Upper lobe of right lung (tissue), 1 donor: ENCODE measurements at places on chromosomes 5 and 9.

- DNase-seq = no peak
Observed at GRCh38 chr5:31124651-31125305, 68.7 kb upstream of the CDH6 start.

DNA sequence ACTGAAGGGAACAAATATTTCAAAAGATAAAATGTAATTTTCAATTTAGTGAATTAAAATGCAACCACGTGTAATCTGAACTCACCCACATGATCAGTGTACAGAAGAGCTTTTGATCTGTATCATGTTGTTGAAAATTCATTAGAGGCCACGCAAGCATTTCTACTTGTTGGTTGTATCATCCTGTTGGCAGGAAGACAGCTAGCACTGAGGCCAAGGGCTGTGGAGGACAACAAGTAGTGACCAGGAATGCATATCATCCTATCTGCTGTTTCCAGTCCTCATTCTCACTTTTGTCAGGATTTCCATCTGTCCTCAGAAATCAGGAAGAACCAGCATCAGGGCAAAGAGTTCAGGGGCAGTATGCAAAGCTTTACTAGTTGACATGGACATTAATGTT is 29.9 kb upstream of the CKS2 start:
- DNase-seq = no peak

DNA sequence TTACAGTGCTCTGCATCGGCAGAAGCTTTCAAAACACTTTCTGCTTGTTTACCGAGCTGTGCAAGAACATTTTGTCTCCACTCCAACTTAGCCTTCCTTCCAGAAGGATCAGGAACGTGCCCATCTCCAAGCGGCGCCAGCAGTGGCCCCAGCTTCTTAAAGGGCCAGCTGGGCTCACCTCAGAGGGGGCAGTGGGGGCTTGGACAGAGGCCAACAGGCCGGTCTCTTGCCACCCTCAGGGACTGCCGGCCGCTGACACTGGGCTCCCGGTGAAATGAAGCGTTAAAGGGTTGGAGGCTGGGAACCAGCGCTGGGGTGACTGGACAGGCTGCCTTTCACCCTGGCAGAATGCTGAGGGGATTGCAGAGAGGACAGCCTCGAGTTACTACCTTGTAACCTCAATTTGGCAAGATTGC is 67.0 kb upstream of the RNU6ATAC start:
- no peak for DNase-seq

GRCh38 chr9:34647084-34647403 is 569 bp downstream of the GALT start:
- DNase-seq = no peak

- DNase-seq = no peak
Observed at GRCh38 chr9:129649726-129650679, 8.1 kb upstream of the ASB6 start.

DNA sequence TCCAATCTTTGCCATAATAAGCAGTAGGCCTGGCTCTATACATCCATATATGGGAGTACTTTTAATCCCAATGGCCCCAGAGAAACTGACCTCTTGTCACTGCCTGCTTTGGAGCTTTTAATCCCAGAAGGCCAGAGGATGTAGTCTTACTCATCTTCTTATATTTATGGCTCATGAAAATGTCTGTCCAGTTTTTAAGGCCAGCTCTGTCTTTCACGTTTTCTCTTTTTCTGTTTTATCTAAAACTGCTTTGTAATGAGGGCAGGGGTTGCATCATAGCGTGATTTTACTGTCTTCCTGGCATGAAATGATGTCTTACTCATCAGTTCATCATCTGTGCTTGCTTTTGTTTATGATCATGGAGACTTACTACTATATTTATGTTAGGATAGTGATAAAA is 1094.9 kb downstream of the MAT2B start:
- DNase-seq = no peak

- no peak for DNase-seq
Observed at GRCh38 chr9:99416007-99416406, 193.9 kb downstream of the SEC61B start.

DNA sequence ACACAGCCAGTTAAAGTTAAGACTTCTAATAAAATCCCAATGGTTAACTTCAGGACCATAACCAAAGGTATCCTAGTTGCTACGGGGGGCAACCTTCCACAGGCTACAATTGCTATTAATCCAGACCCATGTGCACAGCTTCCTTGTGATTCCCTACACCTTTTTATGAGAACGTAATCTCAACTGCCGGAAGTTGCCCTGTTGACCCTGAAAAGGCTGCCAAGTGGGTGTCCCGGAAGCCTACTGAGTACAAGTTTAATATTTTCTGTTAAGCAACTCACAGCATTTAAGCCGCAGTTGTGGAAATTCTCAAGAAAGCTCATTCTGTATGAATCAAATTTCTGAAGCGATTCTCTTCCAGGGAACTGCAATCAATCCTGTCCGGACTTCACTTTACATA is 48.5 kb upstream of the PTGER4 start:
- DNase-seq = no peak

GRCh38 chr5:171575808-171576207 is 156.4 kb downstream of the FGF18 start:
- no peak for DNase-seq

- DNase-seq = no peak
Observed at GRCh38 chr5:137190031-137190430, 309.1 kb downstream of the SPOCK1 start.

GRCh38 chr5:113176734-113177133 is 200.1 kb downstream of the DCP2 start:
- no peak for DNase-seq

GRCh38 chr9:23434654-23435053 is 391.4 kb downstream of the ELAVL2 start:
- DNase-seq = no peak

DNA sequence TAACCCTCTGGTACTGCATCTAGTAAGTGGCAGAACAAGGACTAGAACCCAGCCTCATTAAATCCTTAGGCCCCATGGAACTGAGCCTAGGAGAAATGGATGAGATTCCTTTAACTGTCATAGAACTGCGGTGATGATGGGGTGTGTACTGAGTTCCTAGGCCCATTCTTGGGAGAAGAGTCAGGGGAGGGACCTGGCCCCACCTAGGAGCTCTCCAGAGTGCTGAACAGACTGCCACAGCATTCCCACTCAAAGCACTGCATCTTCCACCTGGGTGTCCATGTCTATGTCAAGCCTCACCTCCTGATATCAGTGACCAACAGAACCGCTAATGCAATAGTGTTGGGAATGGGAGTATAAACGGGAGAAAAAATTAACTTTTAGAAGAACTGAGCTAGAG is 36.6 kb downstream of the TTLL11 start:
- DNase-seq = no peak

- DNase-seq = no peak
Observed at GRCh38 chr9:105280691-105281090, 36.2 kb downstream of the SLC44A1 start.

- DNase-seq = no peak
Observed at GRCh38 chr5:89282554-89283510, 399.8 kb upstream of the MEF2C start.

DNA sequence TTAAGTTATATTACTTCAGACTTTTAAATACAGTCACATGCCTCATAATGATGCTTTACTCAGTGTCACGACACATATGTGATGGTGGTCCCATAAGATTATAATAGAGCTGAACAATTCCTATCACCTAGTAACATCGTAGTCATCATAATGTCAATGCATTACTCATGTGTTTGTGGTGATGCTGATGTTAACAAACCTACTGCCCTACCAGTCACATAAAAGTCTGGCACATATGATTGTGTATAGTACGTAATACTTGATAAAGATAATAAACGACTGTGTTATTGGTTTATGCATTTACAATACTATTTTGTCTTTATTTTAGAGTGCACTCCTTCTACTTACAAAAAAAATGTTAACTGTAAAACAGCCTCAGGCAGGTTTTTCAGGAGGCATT is 103.7 kb downstream of the PAM start:
- no peak for DNase-seq

DNA sequence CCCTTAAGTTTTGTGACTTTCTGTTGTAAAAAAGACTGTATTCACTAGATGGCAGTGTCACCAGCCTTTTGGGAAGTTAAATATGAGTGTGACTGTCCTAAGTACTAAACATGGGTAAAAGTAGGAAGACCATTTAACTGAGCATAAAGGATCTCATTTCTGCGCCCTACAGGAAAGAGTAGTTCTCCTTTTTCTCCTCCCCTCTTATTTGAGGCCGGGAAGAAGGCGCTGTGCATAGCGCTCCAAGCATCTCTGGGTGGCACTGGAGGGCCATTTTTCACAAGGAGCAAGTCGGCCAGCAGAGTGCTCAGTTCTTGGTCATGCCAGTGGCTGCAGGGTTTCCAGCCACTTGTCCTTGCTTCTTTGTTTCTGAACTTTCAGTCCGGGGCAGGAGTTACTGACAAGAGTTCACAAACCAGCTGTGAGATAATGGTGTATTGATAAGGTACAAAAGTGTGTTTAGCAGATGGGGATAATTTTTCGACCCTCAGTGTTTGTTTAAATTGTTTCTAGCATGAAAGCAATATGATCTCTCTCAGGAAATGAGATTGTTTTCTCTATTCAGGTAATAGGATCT is 227.6 kb upstream of the DMRT1 start:
- peak; percentile 78 for DNase-seq

DNA sequence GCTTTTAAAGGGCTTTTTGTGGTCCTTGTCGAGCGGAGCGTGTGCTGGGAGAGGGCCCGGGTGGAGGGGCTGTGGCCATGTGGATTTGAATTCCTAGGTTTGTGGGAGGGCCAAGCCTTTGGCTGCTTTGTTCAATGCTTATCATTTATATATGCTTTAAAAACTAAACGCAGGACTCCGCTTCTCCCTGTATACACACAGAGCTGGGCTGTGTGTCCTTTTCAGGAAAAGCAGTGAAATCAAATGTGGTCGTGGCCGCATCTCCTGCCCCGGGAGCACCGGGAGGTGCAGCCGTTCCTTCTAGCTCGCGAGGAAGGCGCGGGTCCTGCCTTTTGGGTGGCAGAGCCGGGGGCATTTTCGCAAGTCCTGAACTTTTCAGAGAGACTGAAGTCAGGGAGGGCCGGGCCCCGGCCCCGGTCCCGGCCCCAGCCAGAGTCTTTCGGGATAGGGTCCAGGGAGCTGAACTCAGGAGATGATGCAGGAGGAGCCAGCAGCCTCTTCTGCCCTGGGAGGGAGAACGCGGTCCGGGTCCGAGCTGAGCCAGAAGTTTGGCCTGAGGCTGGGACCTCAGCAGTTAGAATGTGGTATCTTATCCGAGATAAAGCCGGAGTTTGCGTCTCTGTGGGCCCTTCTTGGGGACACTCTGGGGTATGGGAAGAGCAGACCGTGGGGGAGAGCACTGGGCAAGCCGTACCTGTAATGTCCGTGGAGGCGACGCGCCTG is 158.8 kb downstream of the C9orf152 start:
- no peak for DNase-seq

DNA sequence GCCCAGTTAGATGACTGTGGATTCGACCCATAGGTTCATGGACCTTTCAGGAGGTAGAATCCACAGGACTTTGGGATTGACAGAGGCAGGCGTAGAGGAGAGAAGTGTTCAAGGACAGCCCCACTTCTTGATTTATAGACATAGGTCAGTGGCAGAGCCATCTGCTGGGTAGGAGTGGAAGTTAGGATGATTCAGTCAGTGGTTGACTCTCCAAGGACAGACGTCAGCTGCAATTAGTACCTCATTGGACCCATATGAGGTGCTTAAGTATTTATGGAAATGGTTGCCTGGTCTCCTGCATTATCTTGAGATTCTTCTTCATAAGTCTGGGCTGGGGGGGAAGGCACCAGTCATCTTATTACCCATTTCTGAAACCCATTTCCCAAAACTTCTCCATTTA is 70.9 kb downstream of the SH3RF2 start:
- no peak for DNase-seq
